Naive B cell (primary cell): ENCODE measurements at places on chromosomes 16 and 17. TPM values are rescaled to one million over a fixed set of nuclear protein-coding genes. Genes with fewer than 3 reads are reported as not detected.

DNA sequence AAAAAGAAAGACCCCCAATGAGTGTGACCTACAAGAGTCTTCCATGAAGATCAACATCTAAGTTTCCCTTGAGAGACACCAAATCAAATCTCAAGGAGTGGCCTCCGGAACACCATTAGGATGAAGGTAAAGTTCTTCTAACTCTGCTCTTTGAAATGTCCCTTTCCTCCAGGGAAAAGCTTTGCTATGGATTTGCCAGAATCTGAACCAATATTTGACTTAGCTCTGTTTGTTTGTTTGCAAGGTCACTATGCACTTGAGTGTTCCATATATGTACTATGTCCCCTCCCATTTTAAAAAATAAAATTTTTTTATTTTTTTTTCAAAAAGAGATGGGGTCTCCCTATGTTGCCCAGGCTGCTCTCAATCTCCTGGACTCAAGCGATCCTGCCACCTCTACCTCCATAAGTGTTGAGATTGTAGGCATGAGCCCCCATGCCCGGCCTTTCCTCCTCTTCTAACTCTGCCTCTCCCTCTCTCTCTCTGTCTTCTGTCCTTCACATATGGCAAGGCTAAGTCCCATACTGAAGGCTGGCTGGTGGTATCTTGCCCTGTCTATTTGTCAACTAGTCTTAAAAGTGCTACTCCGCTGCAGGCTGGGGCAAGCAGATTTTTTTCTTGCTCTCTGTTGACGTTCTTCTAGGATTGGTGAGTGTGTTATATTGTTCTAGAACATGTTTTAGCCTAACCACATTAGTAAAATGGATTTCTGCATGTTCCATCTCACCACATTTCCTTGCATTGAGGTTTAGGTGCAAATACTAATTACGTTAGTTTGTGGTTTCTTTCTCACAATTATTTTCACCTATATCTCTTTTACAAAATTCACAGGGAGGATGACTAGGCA is 276.7 kb upstream of the DYNLRB2 start:
- H3K27ac ChIP-seq = no peak overlapping the region
- no peaks in the 10 kb centered on the region for H3K4me1 ChIP-seq
- no peaks in the 10 kb centered on the region for H3K36me3 ChIP-seq
- no peak for DNase-seq
- H3K4me3 ChIP-seq = no peak overlapping the region
- H3K27me3 ChIP-seq = peaks cover 32% of the 10 kb centered on the region

DNA sequence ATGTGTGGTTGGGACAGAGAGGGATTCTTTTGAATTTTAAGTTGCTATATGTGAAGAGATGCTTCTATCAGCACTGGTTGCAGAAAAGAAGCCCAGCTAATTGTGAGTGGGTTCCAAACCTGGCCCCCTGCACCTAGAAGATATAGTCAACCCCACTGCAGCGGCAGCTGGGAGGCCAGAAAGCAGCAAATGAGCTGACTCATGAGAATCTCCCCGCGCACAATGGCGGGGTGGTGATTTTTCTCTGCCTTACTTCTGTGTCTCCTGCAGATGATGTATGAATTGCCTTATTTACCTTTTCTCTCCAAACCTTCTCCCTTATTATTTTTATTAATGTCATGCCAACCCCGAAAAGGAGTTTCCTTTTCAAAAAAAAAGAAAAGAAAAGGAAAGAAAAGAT is 89.7 kb downstream of the MAF start:
- no peak for DNase-seq
- peaks cover 4% of the 10 kb centered on the region for H3K27me3 ChIP-seq
- no peak overlapping the region for H3K27ac ChIP-seq
- no peaks in the 10 kb centered on the region for H3K4me1 ChIP-seq

GRCh38 chr16:4320571-4321137 is 4.8 kb downstream of the GLIS2 start:
- H3K27me3 ChIP-seq = no peaks in the 10 kb centered on the region
- no peak overlapping the region for H3K4me3 ChIP-seq
- peaks cover 8% of the 10 kb centered on the region for H3K4me1 ChIP-seq
- H3K36me3 ChIP-seq = no peaks in the 10 kb centered on the region
- no peak for DNase-seq
- H3K27ac ChIP-seq = no peak overlapping the region

- DNase-seq = no peak
- H3K27me3 ChIP-seq = peaks cover 7% of the 10 kb centered on the region
- no peak overlapping the region for H3K4me3 ChIP-seq
- no peaks in the 10 kb centered on the region for H3K36me3 ChIP-seq
- H3K4me1 ChIP-seq = peaks cover 7% of the 10 kb centered on the region
Observed at GRCh38 chr17:76379275-76379641, 5.2 kb upstream of the SPHK1 start.

GRCh38 chr16:30786936-30787612 is at the start of gene ZNF629:
Gene ZNF629 (minus strand): TSS chr16:30787205. CDS start chr16:30784482, 2,723 bp downstream.
- peaks cover 22% of the 10 kb centered on the region for H3K4me1 ChIP-seq
- H3K36me3 ChIP-seq = no peaks in the 10 kb centered on the region
- H3K27ac ChIP-seq = peak within 1 kb of the TSS; percentile 57
- peak within 1 kb of the TSS; percentile 92 for H3K4me3 ChIP-seq
- H3K27me3 ChIP-seq = no peaks in the 10 kb centered on the region

GRCh38 chr17:61366076-61366714 is 33.4 kb upstream of the TBX2 start:
- DNase-seq = no peak
- H3K4me3 ChIP-seq = no peak overlapping the region
- no peaks in the 10 kb centered on the region for H3K4me1 ChIP-seq
- no peaks in the 10 kb centered on the region for H3K36me3 ChIP-seq

DNA sequence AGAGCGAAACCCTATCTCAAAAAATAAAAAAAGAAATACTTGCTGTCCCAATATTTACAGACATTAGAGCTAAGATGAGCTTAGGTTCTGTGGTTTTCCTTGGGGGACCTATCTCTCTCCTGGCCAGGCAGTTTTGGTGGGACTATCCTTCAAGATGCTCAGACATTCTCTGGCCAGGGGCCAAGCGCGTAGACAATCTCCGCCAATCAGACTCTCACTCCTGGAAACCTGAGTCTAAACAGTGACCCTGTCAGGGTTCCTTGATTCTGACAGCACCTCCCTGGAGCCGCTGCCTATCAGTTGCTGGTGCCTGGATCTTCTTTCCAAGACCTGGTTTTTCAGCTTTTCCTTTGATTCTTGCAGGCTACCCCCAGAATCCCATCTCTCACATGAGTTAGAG is 45.6 kb downstream of the EMP2 start:
- H3K36me3 ChIP-seq = no peaks in the 10 kb centered on the region
- H3K27ac ChIP-seq = no peak overlapping the region
- no peaks in the 10 kb centered on the region for H3K27me3 ChIP-seq
- H3K4me3 ChIP-seq = no peak overlapping the region

- no peaks in the 10 kb centered on the region for H3K36me3 ChIP-seq
- H3K27me3 ChIP-seq = peaks cover 49% of the 10 kb centered on the region
- H3K4me1 ChIP-seq = peaks cover 17% of the 10 kb centered on the region
- no peak for DNase-seq
Observed at GRCh38 chr17:77692571-77693161, 265.8 kb upstream of the TNRC6C start.

GRCh38 chr17:36631022-36631421 is 29.6 kb downstream of the MRM1 start:
- no peaks in the 10 kb centered on the region for H3K36me3 ChIP-seq
- peaks cover 4% of the 10 kb centered on the region for H3K4me1 ChIP-seq
- no peak overlapping the region for H3K27ac ChIP-seq
- peaks cover 36% of the 10 kb centered on the region for H3K27me3 ChIP-seq
- no peak for DNase-seq

GRCh38 chr16:5951486-5951885 is 853.9 kb upstream of the EEF2KMT start:
- no peaks in the 10 kb centered on the region for H3K36me3 ChIP-seq
- H3K4me1 ChIP-seq = no peaks in the 10 kb centered on the region

DNA sequence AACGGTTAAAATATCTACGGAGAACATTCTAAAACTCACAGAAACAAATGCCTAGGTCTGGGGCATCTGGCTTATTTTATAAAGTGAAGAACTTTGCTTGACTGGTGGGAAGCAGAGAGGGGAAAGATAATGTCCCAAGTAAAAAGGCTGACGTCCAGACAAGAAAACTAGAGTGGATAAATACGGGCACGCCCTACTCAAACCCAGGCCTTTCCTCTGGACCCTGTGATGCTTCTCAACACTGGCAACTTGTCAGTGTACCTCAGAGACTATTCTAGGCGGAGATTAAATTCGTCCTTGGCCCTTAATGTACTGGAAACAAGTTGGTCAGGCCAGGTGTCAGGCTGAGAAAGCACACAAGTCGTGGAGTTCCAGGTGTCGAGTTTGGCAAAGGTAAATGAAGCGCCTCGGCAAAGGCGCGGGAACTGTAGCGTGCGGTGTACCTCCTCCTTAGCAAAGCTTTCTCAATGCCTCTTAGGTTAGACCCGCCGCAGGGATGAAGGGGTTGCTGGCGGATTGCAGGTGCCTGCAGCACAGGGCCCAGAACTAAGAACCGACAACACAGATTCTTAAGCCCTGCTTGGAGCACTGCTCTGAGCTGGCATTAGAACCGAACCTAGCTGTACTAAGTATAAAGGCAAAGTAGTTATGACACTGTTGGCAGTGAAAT is 668 bp upstream of the UNK start:
- peak overlapping the region; percentile 88 for H3K4me3 ChIP-seq
- H3K4me1 ChIP-seq = peaks cover 36% of the 10 kb centered on the region
- H3K36me3 ChIP-seq = no peaks in the 10 kb centered on the region
- H3K27me3 ChIP-seq = no peaks in the 10 kb centered on the region
- peak overlapping the region; percentile 100 for H3K27ac ChIP-seq

- H3K27ac ChIP-seq = peak overlapping the region; percentile 6
- no peak overlapping the region for H3K4me3 ChIP-seq
- no peaks in the 10 kb centered on the region for H3K36me3 ChIP-seq
- DNase-seq = no peak
- peaks cover 43% of the 10 kb centered on the region for H3K4me1 ChIP-seq
Observed at GRCh38 chr17:27240086-27240801, 53.7 kb upstream of the WSB1 start.

DNA sequence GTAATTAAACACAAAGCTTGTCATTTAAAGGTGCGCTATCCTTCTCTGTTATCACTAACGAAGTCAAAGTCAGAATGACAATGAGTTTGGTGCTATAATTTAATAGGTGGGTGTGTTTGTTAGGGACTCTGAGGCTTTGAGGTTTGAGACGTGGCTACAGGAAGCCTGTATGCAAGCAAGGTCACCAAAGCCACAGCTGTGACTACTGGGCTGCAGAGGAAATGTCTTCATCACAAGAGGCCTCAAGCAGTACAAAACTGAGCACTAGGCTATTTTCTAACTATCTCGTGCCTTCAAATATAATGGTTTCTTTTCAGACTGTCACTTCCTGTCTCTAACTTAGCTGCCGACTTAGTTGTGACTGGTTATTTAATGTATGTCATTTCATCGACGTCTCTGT is 141.2 kb downstream of the AATF start:
- H3K4me3 ChIP-seq = no peak overlapping the region
- no peaks in the 10 kb centered on the region for H3K27me3 ChIP-seq
- peak; percentile 11 for DNase-seq
- peaks cover 17% of the 10 kb centered on the region for H3K36me3 ChIP-seq
- peaks cover 7% of the 10 kb centered on the region for H3K4me1 ChIP-seq

- H3K36me3 ChIP-seq = no peaks in the 10 kb centered on the region
- no peak for DNase-seq
- H3K27ac ChIP-seq = no peak overlapping the region
- peaks cover 24% of the 10 kb centered on the region for H3K4me1 ChIP-seq
- peaks cover 5% of the 10 kb centered on the region for H3K27me3 ChIP-seq
Observed at GRCh38 chr16:66486199-66486772, 59.2 kb downstream of the BEAN1 start.

DNA sequence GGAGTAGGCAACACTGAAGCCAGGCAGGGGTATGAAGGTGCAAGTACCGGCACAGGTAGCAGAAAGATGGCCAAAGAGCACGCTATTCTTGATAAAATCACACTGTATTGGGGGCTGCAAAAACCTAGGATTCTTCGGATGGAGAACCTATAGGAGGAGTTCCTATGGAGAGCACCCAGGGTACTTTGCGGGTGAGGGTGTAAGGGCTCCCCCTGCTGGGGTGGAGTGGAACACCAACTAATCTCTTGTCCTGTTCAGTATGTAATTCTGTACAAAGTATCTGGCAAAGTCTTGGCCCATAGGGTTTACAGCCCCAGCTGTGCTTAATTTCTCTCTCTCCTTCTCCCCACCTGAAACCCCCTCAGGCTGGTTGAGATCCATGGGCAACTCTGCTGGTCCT is 393.1 kb upstream of the ASIC2 start:
- no peaks in the 10 kb centered on the region for H3K4me1 ChIP-seq
- no peak overlapping the region for H3K4me3 ChIP-seq
- no peak for DNase-seq
- H3K36me3 ChIP-seq = no peaks in the 10 kb centered on the region
- no peak overlapping the region for H3K27ac ChIP-seq

- H3K27ac ChIP-seq = peak overlapping the region; percentile 69
- peak overlapping the region; percentile 81 for H3K4me3 ChIP-seq
- no peaks in the 10 kb centered on the region for H3K27me3 ChIP-seq
- H3K4me1 ChIP-seq = peaks cover 21% of the 10 kb centered on the region
- H3K36me3 ChIP-seq = no peaks in the 10 kb centered on the region
Observed at GRCh38 chr16:30805370-30806169, 18.6 kb upstream of the ZNF629 start.

DNA sequence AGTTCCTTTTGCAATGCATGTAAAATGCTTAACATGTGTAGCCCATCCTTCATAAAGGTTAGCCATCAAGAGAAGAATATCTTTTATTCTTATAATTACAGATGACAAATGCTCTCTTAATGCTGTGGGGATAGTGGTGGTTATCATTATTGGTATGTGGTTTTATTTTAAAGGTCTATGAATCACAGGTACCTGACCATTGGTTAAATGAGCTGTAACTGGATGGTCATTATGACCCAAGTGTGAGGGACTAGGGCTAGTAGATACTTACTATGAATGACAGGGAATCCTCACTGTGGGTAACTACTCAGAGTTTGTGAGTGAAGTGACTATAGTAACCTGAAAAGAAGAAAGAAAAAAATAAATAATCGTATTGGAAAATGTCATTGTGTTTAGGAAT is 78.8 kb downstream of the CDRT15 start:
- no peak overlapping the region for H3K4me3 ChIP-seq
- no peak overlapping the region for H3K27ac ChIP-seq
- H3K36me3 ChIP-seq = peaks cover 18% of the 10 kb centered on the region
- H3K27me3 ChIP-seq = no peaks in the 10 kb centered on the region
- no peaks in the 10 kb centered on the region for H3K4me1 ChIP-seq
- no peak for DNase-seq

DNA sequence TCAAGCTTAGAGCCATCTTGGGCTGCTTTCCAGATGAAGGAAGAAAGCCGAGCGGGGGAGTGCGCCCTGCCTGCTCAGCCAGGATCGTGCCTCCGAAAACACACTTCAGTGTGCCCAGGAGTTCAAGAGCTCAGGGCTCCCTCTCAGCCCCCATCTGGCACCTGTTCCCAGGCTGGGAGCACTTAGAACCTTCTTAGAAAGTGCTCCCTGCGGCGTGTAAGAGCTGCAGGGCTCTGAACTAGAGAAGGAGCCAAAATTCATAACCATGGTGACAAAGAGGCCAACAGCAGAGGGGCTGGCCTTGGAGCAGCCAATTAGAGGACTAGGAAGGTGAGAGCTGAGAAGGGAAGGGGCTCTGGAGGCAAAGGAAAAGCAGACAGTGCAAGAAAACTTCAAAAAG is 59.0 kb upstream of the TNRC6C start:
- no peak overlapping the region for H3K4me3 ChIP-seq
- no peak for DNase-seq
- H3K27me3 ChIP-seq = peaks cover 59% of the 10 kb centered on the region
- peaks cover 26% of the 10 kb centered on the region for H3K4me1 ChIP-seq

Gene SPATA22
- polyA plus RNA-seq = not detected

Gene KRTAP4-4
- polyA plus RNA-seq = not detected

Gene PLA2G10
- not detected for polyA plus RNA-seq

Gene ZPBP2
- 0.80 TPM for polyA plus RNA-seq

Gene TSPOAP1
- polyA plus RNA-seq = 0.22 TPM

Gene FAM83G
- 2.8 TPM for polyA plus RNA-seq

Gene SDK2
- polyA plus RNA-seq = 1.6 TPM

Gene ARMC7
- polyA plus RNA-seq = 4.3 TPM

Gene TMC7
- polyA plus RNA-seq = not detected

Gene NGFR
- not detected for polyA plus RNA-seq
